NCI-H187 treated with DMSO at 0.1 percent for 48 hours (cell line): ENCODE measurements at places on chromosomes 2 and 18.

GRCh38 chr2:67581751-67582150, 184.6 kb downstream of the ETAA1 start:
- DNase-seq: no peak

DNA sequence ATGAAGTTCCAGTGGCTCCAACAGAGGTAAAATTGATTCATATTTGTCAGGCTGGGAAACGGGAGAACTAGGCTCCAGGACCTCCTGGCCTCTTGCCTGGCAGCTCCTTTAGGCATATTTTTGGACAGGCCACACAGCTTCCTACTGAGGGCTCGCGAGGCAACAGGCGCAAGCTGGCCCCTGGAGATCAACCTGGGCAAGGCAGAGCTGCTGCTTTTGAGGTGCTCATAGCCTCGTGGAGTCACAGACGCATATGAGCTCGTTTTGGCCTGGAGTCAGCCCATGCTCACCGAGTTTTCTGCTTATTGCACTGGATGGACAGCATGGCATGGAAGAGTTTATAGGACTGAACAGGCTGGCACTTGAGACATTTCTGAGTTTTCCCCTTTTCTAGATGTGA, 97.7 kb downstream of the CAPN13 start:
- no peak for DNase-seq

GRCh38 chr2:111031546-111032478, 88.9 kb upstream of the BCL2L11 start:
- DNase-seq: no peak

GRCh38 chr18:35059280-35059927, 18.2 kb downstream of the MAPRE2 start:
- no peak for DNase-seq

DNA sequence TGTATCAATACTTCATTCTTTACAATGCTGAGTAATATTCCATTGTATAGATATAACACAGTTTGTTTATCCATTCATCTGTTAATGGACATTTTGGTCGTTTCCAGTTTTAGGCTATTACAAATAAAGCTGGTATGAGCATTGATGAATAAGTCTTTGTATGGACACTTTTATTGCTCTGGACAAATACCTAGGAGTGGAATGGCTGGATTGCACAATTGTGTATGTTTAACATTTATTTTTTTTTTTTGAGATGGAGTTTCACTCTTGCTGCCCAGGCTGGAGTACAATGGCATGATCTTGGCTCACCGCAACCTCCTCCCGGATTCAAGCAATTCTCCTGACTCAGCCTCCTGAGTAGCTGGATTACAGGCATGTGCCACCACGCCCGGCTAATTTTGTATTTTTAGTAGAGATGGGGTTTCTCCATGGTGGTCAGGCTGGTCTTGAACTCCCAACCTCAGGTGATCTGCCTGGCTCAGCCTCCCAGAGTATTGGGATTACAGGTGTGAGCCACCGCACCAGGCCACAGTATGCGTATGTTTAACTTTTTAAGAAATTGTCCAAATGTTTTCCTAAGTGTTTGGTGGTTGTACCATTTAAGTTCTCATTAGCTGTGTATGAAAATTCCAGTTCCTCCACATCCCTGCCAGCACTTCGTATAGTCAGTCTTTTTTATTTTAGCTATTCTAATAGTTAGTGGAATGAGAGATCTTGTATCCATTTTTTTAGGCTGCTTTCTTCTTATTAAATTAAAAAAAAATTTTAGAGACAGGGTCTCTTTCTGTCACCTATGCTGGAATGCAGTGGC, 194.9 kb upstream of the HAAO start:
- DNase-seq: no peak

- DNase-seq: no peak
Observed at GRCh38 chr18:57352761-57353136, 392 bp downstream of the ST8SIA3 start.
